ENCODE measurements at places on chromosomes 5 and 9.

GRCh38 chr5:141958113-141958512 is at the start of gene PCDH12:
PCDH12 (minus strand) TSS chr5:141958202; CDS start chr5:141957851, 351 bp downstream.
- peak; percentile 55 for DNase-seq

GRCh38 chr5:140090251-140090650 is 23.7 kb upstream of the PURA start:
- no peak for DNase-seq

DNA sequence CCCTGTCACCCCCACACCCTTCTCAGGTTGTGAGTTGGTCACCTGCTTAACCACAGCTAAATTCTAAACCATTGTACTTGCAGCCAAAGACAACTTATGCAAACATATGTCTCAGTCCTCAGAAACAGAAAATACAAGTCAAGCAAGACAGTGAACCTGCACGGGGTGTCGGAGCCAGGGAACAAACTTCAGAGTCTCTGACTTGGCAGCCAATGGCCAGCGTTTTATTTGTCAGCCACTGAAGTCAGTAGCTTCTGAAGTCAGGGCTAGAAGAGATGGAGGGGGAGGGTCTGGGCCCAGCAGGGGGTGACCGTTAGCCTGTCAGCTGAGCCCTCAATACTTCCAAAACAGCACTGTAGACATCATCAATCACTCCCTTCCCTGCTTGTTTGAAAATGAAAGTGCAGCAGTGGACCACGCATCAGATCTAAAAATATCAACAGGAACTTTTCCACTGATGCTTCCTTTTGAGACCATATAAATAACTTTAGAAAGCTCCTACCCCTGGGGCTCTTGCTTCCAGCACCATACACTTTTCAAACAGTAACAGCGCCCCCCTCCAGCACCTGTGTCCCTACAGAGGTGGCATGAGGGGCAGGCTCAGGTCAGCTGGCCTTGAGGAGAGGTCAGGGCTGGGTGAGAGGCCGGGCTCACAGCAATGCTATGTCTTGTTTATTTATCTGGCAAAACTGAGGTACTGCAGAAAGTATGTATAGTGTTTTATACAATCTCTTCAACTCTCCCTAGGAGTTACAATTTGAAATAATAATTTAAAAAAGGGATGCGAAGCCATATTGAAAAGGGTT is 142.5 kb downstream of the ACER2 start:
- DNase-seq, result no peak

- DNase-seq, result no peak
Measured at GRCh38 chr9:86626802-86627201, 272.6 kb upstream of the TUT7 start.

GRCh38 chr5:54985301-54986268 is at the start of gene ESM1:
ESM1 (minus strand) TSS chr5:54985593; CDS start chr5:54985517, 76 bp downstream.
- no peak for DNase-seq

DNA sequence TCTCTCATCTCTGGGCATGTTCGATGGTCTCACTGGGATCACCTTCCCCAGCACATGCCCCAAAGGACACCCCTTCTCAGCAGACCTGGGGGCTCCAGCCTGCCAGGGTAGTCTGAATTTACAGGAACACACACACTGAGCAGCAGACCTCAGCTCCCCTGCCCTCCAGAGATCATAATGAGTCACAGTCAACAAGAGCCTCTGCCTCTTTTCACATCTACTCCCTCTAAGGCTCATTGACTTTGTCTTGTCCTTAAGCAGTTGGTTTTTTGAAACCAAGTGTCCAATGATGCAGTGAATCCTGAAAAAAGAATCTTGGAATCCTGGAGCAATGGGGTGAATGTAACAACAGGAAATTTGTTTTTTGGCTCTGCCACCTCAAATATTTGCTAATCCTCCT is 20.8 kb downstream of the GABBR2 start:
- no peak for DNase-seq

DNA sequence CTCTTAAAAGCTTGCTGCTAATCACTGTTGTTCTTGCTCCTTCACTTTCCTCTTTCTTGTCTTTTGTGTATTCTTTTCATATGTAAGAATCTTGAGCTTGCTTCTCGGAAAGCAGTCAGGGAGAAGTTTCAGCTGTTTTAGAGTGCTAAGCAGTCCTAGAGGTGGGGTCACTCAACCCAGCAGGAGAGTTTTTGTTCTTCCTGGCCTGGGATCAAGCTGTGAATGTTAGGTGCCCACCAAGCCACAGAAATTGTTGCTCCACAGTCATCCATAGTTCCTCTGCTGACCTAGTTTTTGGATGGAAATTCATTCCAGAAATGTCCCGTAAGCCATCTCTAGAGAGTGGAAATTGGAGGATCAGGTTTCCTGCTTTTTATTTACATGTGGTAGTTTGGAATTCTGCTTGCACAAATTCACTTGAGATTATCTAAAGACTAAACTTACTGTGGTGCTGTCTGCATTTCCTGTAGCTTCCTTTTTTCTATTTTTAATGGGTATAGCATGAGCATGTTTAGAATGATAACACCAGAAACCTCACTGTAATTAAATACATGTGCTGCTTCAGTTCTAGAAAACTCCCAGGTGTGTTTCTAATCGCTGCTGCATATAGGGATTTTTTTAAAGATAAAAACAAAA is 108.7 kb downstream of the MAST4 start:
- no peak for DNase-seq

GRCh38 chr5:136182618-136183017 is 10.3 kb downstream of the SMIM32 start:
- no peak for DNase-seq

- DNase-seq, result no peak
Measured at GRCh38 chr5:115257981-115258380, 4.7 kb downstream of the PGGT1B start.

DNA sequence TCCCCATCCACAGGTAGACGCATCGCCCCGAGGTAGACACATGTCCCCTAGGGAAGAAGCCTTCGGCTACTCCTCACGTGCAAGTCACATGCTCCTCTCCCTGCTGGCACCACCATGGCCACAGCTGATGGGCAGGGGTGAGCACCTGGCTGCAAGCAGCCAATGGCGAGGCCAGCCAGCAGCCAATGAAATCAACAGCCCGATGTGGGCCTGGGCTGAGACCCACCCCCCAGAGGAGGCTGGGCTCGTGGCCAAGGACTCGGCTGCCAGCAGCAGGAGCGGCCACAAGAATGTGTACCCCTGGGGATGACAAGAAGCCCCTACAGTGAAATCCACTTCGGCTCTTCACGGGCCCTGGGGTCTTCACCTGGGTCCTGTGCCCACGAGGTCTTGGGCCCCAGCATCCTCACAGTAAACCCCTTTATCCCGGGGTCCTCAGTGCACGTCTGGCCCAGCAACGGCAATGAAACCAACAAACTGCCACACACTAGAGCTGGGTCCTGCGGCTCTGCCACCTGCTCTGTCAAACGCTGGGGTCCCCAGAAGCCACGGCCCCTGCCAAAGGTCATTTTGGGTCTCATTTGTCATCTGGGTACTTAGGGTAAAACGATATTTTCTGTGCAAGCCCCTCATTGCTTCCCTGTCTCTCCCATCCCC is 22.1 kb upstream of the PTGES start:
- no peak for DNase-seq

GRCh38 chr5:125348221-125348692 is 601.8 kb upstream of the ZNF608 start:
- no peak for DNase-seq

DNA sequence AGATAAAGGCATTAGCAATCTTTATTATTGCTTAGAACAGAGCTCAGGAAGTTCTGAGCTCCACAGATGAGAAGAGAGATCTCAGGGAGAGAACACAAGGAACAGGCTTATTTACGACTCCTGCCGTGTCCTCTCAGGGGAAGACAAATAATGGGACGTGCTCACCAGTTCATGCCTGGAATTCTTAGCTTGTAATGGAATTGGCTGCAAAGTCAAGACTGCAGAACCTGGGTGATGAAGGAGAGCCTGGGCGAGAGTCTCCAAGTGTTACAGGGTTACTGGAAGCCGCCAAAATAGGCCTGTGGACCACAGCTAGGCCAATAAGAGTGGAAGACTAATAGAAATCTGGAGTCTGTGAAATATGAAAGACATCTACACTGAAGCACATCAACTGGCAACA is 174.5 kb upstream of the ADAMTSL1 start:
- DNase-seq, result no peak

- DNase-seq, result no peak
Measured at GRCh38 chr9:87650611-87651295, 75.2 kb upstream of the CTSL start.

DNA sequence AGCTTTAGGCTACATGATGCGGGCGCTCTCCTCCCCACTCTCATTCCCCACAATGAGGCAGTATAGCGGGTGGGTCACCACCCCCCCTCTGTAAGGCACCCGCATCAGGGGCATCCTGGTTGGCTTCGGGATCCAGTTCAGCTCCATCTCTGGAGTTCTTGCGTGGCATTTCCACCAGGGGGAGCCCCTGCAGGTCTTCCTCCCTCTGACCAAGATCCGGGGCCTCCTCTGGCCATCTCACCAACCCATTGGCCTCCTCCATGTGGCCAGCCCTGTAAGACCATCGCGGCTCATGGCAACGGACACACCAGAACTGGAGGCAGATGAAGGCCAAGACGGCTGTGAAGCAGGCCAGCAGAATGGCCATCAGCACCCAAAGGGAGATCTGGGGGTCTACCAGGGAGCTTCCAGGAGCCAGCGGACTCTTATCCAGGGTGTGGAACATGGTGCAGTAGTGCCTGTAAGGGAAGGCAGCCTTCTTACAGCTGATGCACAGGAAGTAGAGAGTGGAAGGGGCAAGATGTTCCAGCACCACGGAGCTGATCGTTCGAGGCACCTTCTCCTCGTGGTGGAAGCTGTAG is 77.0 kb downstream of the CYFIP2 start:
- DNase-seq, result peak; percentile 52

DNA sequence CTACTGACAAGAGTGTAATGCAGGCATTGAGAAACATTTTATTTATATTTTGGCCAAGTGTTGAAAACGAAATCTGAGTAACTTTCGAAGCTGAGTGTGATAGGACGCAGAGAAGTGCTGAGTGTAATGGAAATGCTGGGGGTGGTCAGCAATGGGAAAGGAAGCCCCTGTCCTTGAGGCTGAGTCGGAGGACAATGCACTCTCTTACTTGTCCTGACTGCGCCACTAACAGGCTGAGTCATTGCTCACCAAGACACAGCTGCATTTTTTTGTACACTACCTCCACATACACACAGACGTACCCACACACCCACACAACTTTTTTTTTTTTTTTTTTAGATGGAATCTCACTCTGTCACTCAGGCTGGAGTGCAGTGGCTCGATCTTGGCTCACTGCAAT is 637.7 kb downstream of the SLCO4C1 start:
- no peak for DNase-seq

- DNase-seq, result no peak
Measured at GRCh38 chr5:59139695-59140094, 556.8 kb downstream of the RAB3C start.

GRCh38 chr9:91075279-91075678 is 273.7 kb downstream of the SYK start:
- DNase-seq, result no peak

- no peak for DNase-seq
Measured at GRCh38 chr5:68159224-68159951, 56.2 kb upstream of the PIK3R1 start.

- no peak for DNase-seq
Measured at GRCh38 chr5:109612278-109612905, 77.3 kb upstream of the MAN2A1 start.

GRCh38 chr9:114016629-114017423 is 61.3 kb downstream of the AMBP start:
- no peak for DNase-seq

- DNase-seq, result no peak
Measured at GRCh38 chr9:97721396-97721795, 24.3 kb upstream of the XPA start.

GRCh38 chr5:159727167-159727566 is 189.1 kb upstream of the ADRA1B start:
- no peak for DNase-seq

GRCh38 chr5:157533011-157533481 is 42.5 kb downstream of the ADAM19 start:
- no peak for DNase-seq

- no peak for DNase-seq
Measured at GRCh38 chr9:78856144-78856543, 559.2 kb downstream of the PSAT1 start.

GRCh38 chr5:53239301-53239990 is 129.9 kb upstream of the MOCS2 start:
- no peak for DNase-seq

DNA sequence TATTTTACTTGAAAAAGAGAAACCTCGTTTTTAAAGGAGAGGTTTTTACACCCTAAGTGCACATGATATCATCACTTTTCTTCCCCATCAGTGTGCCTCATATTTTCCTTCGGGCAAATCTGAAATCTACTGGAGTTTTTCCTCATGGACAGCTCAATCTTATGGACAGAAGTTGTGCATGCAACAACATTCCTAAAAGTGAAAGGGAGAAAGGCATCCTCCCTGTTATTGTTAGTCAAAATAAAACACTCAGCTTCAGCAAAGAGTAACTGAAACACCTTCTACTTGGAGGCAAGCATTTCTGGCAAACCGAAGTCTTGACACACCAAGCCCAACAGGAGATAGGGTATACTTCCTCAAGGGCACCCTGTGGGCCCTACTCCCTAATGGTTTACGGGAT is 217.9 kb downstream of the BNC2 start:
- no peak for DNase-seq

DNA sequence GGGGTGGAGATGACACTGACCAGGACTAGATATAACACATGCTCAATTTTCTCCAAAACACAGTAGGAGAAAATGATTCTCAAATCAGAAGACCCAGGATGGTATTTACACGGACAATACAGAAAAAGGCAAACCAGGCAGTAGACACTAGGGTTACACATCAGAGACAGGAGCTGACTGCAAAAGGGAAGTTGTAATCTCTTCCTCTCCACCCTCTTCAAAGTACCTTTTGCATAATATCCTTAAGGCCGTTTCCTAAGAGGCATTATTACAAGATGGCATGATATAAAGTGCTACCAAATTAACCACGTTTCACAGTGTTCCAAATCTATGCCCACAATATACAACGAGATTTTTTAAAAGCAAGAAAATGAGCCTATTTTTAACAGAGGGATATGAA is 39.2 kb downstream of the YIPF5 start:
- DNase-seq, result no peak

DNA sequence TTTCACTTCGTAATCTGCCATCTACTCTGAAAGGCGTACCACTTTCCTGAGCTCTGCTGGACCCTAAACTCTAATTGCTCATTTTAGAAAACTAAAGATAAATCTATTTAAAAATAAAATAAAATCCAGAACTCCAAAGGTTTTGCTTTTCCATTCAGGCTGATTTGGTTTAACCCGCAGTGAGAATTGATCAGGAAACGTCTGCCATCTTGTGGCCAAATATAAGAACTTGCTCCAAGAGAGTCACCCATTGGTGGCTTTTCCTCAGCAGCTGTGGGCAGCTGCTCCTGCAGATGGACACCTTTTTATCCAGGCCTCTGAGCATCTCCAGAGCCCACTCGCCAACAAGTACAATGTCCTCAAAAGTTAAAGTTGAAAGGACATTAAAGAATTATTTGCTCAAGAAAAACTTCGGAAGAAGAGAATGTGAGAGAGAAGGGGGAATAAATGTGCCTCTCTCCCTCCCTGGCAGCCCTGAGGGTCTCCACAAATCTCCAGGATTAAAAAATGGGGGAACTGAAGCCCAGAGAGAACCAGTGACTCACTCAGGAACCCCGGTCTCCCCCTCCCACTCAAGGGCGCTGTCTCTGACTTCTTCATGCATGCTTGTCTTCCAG is 4.1 kb downstream of the SAXO1 start:
- DNase-seq, result peak; percentile 25
